ENCODE measurements at places on chromosomes 3 and 15. TPM values are rescaled to one million over a fixed set of nuclear protein-coding genes. Genes with fewer than 3 reads are reported as not detected.

The CNTN3 gene
- total RNA-seq: not detected

The ATP8B4 gene
- total RNA-seq: 38.5 TPM

The EPHB3 gene
- not detected for total RNA-seq

The PRTG gene
- not detected for total RNA-seq

The MUSTN1 gene
- total RNA-seq: 0.54 TPM

The THPO gene
- not detected for total RNA-seq

The SPG11 gene
- 68.0 TPM for total RNA-seq

The SLC4A7 gene
- 69.0 TPM for total RNA-seq

The ALDH1A2 gene
- total RNA-seq: 0.57 TPM

The CP gene
- total RNA-seq: not detected

The TRIP4 gene
- 23.9 TPM for total RNA-seq

The MINAR1 gene
- 0.64 TPM for total RNA-seq

The PRRT3 gene
- total RNA-seq: 13.5 TPM

The RPL39L gene
- 10.4 TPM for total RNA-seq

The BFSP2 gene
- not detected for total RNA-seq

The GOLGA6L7 gene
- not detected for total RNA-seq

Data from activated CD4-positive, alpha-beta T cell treated with anti-CD3 and anti-CD28 coated beads, Interleukin-2, amount 10 ng/mL, durations not matched to agents 24 days and 14 days (primary cell).